ENCODE measurements at places on chromosomes 3 and 15.

DNA sequence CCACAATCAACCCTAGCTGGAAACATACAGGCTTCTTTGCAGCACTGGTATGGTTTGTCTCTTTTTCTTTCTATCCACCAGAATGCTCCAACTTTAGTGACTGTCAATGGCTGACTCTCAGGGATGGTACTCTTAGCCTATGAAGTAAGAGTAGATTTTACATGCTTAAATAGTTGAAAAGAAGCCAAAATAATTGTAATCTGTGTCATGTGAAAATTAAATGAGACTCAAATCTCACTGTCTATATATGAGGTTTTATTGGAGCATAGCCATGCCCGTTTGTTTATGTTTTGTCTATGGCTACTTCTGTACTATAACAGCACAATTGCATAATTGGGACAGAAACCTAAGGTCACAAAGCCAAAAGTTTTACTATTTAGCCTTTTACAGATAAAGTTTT is 29.1 kb upstream of the PDZRN3 start:
- DNase-seq = no peak

- no peak for DNase-seq
These were observed 286.2 kb upstream of the STT3B start for GRCh38 chr3:31246293-31247062.

DNA sequence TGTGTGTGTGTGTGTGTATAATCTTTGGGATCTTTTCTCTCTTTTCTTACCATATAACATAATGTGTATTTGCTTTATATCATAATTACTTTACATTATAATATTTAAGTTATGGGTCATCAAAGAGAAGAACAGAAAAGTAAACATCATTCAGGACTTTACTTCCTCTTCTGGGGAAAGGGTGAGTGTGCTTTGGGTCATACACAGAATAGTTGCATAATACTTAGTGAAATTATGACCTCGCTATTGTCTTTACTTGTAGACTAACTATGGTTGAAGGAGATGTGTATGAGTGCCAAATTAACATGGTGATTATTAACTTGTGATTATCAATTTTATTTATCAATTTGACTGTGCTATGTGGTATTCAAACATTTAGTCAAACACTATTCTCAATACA is 1086.9 kb downstream of the DIPK2A start:
- no peak for DNase-seq

GRCh38 chr15:92663250-92663951 is 7.8 kb upstream of the FAM174B start:
- no peak for DNase-seq

- no peak for DNase-seq
These were observed 81.9 kb downstream of the C3orf38 start for GRCh38 chr3:88231632-88232031.

GRCh38 chr3:110788794-110789193 is 282.8 kb upstream of the NECTIN3 start:
- DNase-seq = no peak

DNA sequence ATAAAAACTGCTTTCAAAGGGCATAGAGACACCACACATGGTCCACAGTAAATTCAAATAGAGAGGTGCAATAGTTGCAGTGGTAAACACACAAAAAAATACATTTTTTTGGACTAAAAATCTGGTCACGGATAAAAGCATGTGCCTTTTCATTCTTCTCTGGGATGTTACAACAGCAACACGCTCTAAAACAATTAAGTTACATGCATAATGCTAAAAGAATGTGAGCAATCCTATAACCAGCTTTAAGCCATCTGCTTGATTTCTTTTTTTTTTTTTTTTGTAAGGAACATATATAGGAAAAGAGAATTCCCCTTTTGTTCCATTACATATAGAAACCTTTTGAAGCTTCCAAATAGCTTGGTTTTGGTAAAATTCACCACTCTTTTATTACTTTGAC is 20.0 kb downstream of the WNT5A start:
- DNase-seq = no peak

- no peak for DNase-seq
These were observed 1059.2 kb downstream of the OTOL1 start for GRCh38 chr3:162555761-162556160.

DNA sequence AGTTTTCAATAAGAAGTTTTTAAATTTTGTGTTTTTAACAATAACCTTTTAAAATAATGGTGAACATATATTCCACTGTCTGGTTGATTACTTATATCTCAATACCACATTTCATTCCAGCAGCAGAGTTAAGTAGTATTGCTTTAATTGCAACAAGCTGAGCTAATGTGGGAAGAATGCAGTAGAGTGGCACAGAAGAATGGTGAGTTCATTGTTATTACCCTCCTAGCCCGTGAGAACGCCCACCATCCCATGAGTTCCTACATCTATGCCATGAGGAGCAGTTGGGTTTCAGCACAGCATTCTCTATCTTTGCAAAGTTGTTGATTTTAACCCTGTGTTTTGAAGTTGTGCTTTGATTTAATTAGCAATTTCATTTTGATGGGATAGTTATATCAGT is 17.8 kb upstream of the NR2E3 start:
- no peak for DNase-seq

GRCh38 chr3:142210144-142210543 is 15.2 kb downstream of the GK5 start:
- DNase-seq = no peak

GRCh38 chr3:174859756-174860155 is 622 bp downstream of the NAALADL2 start:
- DNase-seq = no peak

GRCh38 chr3:153330901-153331300 is 168.9 kb downstream of the RAP2B start:
- DNase-seq = no peak

DNA sequence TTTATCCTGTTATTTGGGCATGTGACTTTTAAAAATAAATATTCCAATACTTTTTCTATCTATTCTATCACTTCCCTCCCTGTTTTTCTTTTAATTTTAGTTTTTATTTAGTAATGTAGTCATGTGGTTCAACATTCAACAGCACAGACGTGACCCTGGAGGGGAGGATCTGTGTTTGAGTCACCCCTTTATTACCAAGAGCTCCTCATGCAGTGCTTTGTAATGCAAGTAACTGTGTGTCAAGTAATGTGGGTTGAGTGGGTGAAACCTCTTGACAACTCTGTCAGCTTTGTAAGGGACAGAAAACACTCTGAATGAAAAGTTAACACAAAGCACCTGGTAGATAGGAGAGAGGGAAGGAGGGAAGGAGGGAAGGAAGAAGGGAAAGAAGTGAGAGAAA is 89.7 kb upstream of the FGF12 start:
- DNase-seq = no peak

DNA sequence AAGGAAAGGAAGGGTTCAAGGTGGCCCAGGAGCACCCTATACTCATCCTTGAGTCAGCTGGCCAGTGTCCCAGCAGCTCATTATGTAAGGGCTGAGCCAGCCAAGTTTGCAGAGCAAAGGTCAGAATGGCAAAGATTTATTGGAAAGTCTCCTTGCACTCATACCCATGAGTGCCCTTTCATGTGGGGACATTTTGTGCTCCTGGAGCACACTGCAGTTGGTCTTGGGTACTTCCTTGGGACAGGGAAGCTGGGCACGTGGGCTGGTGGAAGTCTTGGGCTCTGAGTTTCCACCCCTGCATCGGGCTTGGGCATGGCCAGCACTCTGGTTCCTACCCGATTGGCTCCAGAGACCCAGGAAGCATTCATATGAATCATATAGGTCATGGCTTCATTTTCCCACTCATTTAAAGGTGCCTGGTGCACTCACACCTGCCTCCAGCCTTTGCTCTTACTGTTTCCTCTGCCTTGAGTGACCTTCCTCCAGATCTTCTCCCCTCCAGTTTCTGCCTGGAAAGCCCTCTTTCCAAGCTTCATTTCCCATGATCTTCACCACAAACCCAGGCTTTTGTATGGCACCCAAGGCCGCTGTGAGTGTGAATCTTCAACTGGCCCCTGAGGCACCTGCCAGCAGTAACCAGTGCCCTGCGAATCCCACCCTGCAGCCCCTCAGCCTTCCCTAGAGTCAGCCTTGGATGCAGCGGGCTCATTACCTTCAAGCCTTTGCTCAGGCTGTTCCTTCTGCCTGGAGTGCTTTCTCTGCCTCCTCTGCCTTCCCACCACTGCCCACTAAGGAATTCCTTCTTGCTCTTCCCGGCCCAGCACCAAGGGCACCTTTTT is 10.5 kb upstream of the PRKCD start:
- no peak for DNase-seq

DNA sequence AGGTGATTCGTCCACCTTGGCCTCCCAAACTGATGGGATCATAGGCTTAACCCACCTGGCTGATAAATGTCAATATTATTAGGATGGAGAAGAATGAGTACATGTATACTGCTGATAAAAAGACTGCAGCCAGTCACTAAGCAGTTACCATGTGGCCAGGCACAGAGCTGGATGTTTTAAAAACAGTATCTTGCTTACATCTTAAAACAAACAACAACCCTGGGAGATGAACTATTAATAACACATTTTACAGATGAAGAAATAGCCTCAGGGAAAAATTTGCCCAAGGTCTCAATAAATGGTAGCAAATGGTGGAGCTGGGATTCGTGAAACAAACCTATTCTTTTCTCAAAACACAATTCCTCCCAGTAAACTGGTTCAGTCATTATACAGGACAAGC is 18.1 kb downstream of the IL17RD start:
- DNase-seq = no peak

DNA sequence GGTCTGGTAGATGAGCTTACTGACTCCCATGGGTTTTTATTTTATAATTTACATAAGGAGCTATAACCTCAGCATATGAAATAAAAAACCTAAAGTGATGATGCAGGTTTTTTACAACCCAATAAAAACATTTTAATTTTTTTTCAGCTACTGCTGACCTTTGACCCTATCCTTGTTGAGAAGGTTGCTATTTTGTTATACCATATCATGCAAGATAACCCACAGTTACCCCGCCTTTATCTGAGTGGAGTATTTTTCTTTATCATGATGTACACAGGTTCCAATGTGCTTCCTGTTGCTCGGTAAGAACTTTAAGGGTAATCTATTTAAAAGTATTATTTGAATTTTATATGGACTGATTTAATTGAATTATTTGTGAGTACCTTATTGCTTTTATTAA is 70.8 kb downstream of the DNAJC13 start:
- no peak for DNase-seq

DNA sequence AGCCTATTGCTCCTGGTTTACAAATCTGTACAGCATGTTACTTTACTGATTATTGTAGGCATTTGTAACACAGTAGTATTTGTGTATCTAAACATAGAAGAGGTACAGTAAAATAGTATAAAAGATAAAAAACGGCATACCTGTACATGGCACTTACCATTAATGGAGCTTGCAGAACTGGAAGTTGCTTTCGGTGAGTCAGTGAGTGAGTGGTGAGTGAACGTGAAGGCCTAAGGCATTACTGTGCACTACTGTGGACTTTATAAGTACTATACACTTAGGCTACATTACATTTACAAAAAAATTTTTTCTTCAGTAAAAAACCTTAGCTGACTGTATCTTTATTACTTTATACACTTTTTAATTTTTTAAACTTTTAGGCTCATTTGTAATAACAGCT is 90.9 kb downstream of the RAP2B start:
- DNase-seq = no peak

GRCh38 chr15:61049028-61049427 is 180.1 kb downstream of the RORA start:
- no peak for DNase-seq

GRCh38 chr3:153221748-153222162 is 59.7 kb downstream of the RAP2B start:
- peak; percentile 93 for DNase-seq

DNA sequence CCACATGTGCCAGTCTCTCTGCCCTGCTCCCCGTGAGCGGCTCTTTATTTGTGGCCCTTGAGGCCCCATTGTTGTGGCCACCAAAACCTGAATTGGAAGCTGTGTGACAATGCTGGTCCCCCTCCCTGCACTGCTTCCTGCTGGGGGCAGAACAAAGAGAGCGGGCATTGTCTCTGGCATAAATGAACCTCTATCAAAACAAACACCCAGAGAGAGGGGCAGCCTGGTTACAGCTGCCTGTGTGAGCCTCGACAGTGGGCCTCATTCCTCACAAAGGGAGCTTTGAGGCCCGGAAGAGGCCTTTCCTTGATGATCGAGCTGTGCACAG is 152.9 kb downstream of the IGF1R start:
- no peak for DNase-seq

GRCh38 chr3:48409291-48410201 is 20.3 kb downstream of the PLXNB1 start:
- no peak for DNase-seq

- no peak for DNase-seq
These were observed 40.8 kb upstream of the IQCF6 start for GRCh38 chr3:51819709-51820406.

GRCh38 chr3:16251316-16252085 is 13.2 kb downstream of the DPH3 start:
- DNase-seq = no peak

- DNase-seq = no peak
These were observed 170.1 kb downstream of the VPS13C start for GRCh38 chr15:61890106-61890505.

- no peak for DNase-seq
These were observed 7.9 kb downstream of the VGLL4 start for GRCh38 chr3:11635680-11636393.

GRCh38 chr15:92934716-92935115 is 34.6 kb downstream of the CHD2 start:
- no peak for DNase-seq

DNA sequence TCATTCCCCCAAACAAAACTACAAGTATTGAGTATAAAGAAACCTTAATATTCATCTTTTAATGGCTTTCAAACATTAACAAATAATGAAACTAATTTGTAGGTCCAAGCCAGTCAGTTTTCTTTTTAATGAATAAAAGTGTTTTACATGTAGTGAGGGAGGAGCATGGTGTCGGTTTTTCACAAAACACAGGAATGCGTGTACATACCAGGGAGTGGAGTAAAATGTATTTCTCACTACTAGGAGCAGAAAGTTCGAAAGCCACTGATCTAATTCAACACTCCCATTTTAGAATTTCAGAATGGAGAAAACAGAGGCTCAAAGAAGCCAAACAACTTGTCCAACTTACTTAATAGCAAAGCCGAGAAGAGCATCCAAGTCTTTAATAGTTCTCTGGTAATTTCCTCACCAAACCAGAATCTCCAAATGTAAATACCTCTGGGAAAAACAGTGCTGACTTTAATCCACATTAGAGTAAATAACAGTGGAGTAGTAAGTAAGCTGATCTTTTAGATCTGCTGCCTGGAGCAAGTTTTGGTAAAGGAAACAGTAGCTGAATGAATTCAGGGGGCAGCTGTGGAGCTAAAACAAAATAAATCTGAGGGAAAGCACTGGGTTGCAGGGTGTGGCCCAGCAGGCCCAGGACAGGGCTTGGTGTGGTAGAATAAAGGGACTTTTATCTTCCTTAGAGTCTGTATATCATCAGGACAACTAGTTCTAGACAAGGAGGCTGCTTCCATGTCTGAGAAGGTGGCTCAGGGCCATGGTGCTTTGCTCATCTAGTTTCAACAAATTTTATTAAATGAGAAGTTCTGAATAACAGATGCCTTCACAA is 7.9 kb downstream of the ANP32A start:
- DNase-seq = no peak

- DNase-seq = no peak
These were observed 75.3 kb downstream of the ST8SIA2 start for GRCh38 chr15:92468991-92469390.

- no peak for DNase-seq
These were observed 435.6 kb downstream of the MECOM start for GRCh38 chr3:169227911-169228310.

Measured in SIG-M5 (cell line).